ENCODE measurements at places on chromosomes 7 and 10. TPM values are rescaled to one million over a fixed set of nuclear protein-coding genes. Genes with fewer than 3 reads are reported as not detected.
A peak's percentile ranks its signal among the peaks of the same experiment; 100 is the strongest.

- DNase-seq: peak; percentile 79
These were observed 14.7 kb downstream of the CDNF start for GRCh38 chr10:14822879-14823755.

DNA sequence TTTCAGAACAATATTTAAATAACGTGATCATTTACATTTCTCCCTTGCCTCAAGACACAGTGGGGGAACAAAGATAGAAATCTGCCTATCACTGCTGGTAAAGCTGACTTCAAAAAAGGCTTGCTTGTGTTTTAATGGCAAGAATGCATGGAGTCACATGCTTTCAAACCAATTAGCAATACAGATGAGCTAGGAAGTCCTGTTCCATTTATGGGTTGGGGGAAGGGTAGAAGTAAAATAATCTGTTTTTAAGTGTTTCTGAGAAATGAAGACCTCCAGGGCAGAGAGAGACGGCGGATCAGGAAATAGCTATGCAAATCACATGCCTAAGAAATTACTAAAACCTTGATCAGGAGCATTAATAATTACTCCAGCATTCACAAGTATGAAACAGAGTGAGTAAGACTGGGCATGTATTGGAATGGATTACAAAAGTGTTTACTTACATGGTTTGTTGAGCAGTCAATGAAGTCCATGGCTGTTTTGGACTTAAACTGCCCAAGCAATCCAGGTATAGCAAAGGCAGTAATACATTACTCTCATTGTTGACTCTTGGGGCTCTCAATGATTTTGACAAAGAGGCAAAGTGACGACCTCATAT, 142.0 kb downstream of the ARID5B start:
- peak; percentile 55 for DNase-seq

DNA sequence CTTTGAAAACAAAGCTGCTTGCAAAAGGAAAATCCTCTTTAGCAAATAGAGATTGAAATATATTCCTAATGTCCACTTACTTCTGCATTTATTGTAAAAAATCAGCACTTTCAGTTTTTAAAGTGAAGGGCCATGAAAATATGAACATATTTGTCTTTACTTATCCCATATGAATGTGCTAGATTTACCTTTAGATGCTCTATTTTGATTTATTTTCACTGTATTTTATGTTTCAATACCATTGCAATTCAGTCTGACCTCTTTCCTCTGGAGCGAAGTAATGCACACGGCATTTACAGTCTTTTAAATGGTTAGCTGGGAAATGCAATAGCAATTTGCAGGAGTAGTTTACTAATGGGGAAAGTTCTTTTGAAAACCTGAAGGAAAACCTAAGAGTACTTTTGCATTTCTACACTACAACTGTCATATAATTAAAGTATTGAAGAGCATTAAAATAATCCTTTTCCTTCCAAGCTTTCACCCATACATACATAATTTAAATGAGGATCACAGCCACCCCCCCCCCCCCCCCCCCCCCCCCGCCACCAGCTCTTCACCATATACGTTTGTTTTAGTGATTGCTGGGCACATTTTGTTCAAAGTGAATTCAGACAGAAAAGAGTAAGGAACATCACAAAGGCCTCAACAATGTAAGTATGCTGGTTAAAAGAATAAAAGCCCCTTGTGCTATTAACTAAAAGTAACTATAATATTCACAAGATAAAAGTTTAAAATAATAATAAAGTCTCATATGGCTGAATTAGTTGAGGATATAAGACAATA, 3.5 kb downstream of the SKIDA1 start:
- no peak for DNase-seq

GRCh38 chr7:128738570-128739047, 550 bp upstream of the CALU start:
- DNase-seq: peak; percentile 52

FRAT2 gene
- total RNA-seq: 8.3 TPM

DNA sequence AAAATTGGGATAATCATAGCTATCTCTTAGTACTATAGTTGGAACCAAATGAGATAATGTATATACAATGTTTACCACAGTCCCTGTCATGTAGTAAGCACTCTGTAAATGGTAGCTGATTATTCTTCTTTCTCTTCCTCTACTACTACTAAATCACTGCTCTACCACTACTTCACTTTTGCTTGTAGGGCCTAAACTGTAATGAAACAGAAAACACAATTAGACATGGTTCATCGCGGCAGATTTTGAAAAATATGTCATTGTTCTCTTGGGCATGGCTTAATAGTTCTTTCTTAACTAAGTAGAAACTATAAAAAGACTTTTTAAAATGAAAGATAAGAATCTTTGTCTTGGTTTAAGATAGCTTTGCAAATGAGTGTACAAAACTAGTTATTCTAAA, 34.9 kb downstream of the R3HCC1L start:
- no peak for DNase-seq

DNA sequence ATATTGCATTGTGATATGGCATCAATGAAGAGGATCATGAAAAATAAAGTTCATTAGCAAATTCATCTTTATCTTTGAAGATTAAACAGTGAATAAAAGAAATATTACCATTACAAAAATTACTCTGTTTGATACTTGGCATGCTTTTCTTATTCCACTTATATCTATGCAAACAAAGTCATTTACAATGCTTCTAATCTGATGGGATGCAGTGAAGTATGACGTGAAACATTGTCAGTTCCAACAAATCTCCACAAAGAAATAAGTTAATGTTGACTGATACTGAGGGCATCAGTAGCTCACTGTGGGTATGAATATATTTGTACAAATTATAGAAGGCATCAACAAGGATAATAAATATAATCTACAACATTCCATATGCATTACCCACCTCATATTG, 672.8 kb upstream of the POT1 start:
- no peak for DNase-seq

INMT gene
- not detected for total RNA-seq

PRKAR2B gene
- 0.67 TPM for total RNA-seq

- DNase-seq: no peak
These were observed 32.2 kb downstream of the MAD1L1 start for GRCh38 chr7:2200584-2200980.

GRCh38 chr10:75540357-75540966, 109.0 kb downstream of the LRMDA start:
- no peak for DNase-seq

RNF148 gene
- not detected for total RNA-seq

DNA sequence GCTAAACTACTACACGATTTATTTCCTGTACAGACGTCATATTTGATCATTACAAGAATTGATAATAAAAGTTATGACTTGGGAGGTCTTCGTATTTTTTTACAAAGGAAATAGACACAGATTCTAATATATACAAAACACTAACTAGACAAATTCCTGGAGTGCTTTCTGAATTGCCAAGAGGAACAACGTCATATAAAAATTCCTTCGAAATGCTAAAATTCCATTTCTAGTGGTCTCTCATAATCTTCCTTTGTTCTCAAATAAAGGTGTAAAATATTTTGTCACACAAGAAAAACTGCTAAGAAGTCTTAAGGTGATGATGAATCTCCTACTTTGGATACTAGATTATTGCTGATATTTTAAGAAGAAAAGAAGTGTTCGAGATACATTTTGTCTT, 85.4 kb downstream of the CDK6 start:
- no peak for DNase-seq

SFTPD gene
- total RNA-seq: not detected

- peak; percentile 45 for DNase-seq
These were observed 1.2 kb downstream of the TECPR1 start for GRCh38 chr7:98250789-98251188.

DNA sequence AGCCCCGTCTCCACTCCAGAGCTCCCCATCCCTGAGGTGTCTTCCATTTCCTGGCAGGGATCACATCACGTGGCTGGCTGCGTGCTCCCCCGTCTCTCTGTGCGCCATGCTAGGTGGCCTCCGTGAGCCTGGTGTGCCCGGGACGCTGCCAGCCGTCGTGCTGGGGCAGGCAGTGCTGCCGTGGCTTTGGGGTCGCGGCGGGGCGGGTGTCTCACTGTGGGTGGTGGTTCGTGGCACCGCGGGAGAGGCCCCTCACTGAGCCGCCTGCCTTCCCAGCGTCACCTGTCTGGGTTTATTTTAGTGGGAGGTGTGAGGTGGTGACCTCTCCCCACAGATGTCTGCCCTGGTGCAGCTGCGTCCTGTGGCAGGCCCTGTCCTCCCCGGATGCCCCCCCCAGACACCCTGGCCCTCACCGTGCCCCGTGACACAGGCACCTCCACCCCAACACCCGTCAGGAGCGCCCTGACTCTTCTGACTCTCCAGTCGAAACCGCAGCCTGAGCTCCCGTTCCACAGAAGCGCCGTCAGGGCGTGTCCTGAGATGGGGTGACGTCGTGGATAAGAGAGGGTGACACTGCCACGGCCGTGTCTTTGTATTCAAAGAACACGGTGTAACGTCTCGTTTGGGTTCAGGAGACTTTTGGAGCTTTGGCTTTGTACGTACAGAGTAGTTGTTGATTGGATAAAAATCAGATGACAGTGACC, 18.0 kb downstream of the GET4 start:
- DNase-seq: no peak

GRCh38 chr7:2825559-2826227, 18.4 kb downstream of the GNA12 start:
- no peak for DNase-seq

GBX1 gene
- not detected for total RNA-seq

HKDC1 gene
- total RNA-seq: not detected
